ENCODE measurements at places on chromosomes 3 and 15.

- DNase-seq = no peak
Measured at GRCh38 chr15:41259546-41260189, 28.6 kb downstream of the CHP1 start.

DNA sequence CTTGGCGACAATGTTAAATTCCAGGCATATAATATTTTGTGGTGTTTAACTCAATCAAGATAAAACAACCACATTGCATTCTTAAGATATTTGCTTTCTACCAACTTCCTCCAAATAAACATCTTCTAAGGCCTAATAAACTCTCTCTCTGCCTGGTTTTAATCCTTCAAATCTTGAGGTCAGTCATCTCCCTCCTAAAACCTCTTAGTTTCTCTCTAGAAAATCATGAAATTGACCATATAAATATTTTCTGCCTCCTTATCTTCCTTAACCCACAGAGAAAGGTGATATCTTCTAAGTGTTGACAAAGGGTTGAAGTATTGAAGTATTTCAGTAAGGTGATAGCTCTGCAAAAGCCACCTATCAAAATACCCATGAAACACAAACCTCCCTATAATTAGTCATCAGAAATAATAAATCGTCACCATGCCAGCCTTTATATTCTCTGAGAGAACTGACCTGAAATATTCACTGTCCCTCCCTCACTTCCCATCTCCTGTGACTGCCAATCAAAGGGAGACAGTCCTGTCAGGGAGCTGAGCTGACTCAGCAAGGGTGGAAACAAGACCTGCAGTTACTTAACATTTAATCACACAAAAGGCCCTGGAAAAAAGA lies 1261.1 kb downstream of the ROBO1 start:
- DNase-seq = peak; percentile 77

GRCh38 chr3:150779402-150779858 lies 16.5 kb upstream of the SIAH2 start:
- no peak for DNase-seq

DNA sequence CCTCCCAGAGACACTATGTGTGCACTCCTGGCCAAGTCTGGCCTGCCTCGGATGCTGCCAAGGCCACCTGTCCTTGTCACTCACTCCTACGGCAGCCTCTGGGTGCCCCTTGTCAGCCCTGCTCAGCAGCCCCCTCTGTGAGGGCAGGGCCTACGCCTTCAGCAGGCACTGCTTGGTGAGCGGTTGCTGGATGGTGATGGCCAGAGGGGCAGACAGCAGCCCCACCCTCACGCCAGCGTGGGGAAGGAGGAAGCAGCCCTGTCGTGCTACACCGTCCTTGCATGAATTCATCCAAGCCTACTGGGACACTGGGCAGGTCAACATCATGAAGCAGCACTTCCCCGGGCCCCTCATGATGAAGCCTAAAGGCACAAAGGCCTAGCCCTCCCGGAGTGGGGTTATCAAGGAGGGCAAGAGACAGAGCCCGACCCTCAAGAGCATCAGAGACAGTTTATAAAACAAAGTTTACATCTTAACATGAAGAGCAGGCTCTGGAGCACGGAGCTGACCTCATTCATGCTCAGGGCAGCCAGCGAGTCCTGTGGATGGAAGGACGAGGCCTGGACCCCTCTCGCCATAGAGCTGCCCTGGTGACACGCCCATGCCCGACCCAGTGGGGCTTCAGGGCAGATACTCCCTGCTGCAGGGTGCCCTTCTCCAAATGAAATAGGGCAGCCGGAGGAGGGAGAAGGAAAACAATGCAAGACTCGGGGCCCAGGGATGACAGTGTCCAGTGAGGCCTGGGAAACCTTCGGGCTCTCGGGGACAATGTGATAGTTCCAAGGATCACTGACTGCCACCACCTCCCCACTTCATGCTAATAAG lies 25.3 kb downstream of the CHDH start:
- DNase-seq = no peak

- peak; percentile 60 for DNase-seq
Measured at GRCh38 chr15:28975766-28976179, 90.0 kb downstream of the APBA2 start.

All from iris pigment epithelial cell (primary cell).